ENCODE measurements at places on chromosomes 5 and 9. TPM values are rescaled to one million over a fixed set of nuclear protein-coding genes. Genes with fewer than 3 reads are reported as not detected.

- DNase-seq, result no peak
Measured at GRCh38 chr9:133514460-133515239, 10.1 kb downstream of the MYMK start.

- DNase-seq, result peak; percentile 26
Measured at GRCh38 chr9:129822898-129823541, 916 bp downstream of the TOR1A start.

DNA sequence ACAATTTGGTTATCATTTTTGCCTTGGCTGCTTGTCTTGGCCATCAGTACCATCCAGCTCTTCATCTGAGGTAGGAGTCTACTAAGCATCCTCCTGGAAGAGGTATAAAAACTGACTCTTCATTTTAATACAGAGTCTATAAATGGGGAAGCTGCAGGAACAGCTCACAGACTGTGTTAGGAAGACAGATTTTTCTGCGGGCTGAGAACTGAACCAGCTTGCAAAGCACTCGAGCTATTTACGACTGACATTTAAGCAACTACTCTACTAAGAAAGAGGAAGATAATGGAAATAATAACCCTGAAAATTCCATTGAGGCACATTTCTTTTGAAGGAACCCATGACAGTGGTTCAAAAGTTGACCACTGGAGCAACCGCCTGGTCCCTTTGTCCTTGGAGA is 314.5 kb upstream of the RFX3 start:
- no peak for DNase-seq

DNA sequence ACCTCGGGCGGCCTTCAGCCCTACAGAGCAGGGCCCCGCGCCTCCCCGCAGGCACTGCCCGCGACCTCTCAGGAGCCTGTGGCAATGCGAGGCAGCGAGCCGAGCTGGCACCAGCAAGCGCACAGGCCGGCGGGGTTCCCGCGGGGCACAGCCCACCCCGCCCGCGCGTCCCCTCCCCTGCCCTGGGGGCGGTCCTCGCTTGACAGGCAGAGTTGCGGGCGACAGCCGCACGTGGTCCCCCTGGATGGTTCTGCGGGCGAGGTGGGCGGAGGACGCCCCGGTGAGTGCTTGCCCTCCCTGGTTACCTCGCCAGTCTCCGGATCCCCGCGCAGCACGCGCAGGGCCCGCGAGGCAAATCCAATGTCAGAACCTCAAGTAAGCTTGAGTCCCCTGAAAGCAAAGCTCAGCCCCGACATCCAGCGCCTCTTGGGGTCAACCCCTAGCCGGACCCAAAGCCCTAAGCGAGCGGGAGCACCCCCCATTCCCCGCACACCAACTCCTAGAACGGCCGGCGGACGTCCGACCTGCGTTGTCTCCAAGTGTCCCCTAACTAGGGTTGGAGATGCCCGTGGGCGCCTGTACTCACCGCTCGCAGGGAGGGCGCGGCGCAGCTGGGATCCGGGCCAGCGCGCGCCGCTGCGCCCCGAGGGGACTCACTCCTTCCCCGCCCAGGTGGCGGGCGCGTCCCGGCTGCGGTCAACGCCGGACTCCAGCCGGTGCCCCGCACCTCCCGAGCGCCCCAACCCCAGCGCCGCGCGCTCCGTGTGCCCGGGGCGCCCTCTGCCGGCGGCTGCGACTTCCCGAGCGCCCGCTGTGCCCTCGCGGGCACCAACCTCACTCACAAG is at the start of gene DRD1:
Gene DRD1 (minus strand): TSS at position 123 of the 845 bp plus-strand sequence. CDS start 1,083 bp downstream, outside the sequence.
- DNase-seq, result no peak

- no peak for DNase-seq
Measured at GRCh38 chr5:81995407-81995806, 23.6 kb downstream of the ATG10 start.

- no peak for DNase-seq
Measured at GRCh38 chr9:104810421-104811339, 46.8 kb downstream of the NIPSNAP3B start.

Gene OBP2B
- not detected for total RNA-seq
